ENCODE measurements at places on chromosomes 11 and 22.

DNA sequence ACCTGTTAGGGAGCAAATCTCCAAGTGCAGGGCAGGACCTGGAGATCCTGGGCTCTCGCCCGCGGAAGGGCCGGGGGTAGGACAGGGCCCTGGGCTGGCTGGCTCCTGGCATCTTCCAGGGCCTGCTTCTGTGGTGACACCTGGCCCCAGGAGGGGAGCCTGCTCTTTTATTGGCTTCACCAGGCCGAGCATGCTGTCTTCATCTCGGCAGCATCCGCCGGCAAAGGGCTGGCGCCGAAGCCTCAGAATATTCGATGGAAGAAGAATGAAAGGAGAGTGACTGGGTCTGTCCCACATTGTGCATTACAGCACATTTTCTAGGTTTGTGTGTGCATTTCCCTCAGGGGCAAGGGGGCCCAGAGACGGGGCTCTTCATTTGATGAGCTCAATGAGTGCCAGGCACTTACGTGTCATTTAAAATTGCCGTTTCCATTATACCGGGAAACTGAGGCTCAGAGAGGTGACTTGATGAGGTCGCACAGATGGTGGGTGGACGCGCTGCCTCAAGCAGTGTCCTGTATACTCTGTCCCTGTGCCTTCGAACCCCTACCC lies 70.0 kb downstream of the RBX1 start:
- peaks cover 2% of the 10 kb centered on the region for H3K27me3 ChIP-seq
- DNase-seq = peak; percentile 26
- no peaks in the 10 kb centered on the region for H3K36me3 ChIP-seq
- peaks cover 14% of the 10 kb centered on the region for H3K4me1 ChIP-seq
- peak overlapping the region; percentile 91 for H3K4me3 ChIP-seq

- no peaks in the 10 kb centered on the region for H3K36me3 ChIP-seq
- H3K4me1 ChIP-seq = no peaks in the 10 kb centered on the region
- H3K27me3 ChIP-seq = peaks cover 5% of the 10 kb centered on the region
- no peak overlapping the region for H3K27ac ChIP-seq
- DNase-seq = no peak
These were observed 68.1 kb downstream of the PDE2A start for GRCh38 chr11:72605973-72606747.

- no peak overlapping the region for H3K27ac ChIP-seq
- no peaks in the 10 kb centered on the region for H3K36me3 ChIP-seq
- no peak overlapping the region for H3K4me3 ChIP-seq
- H3K4me1 ChIP-seq = no peaks in the 10 kb centered on the region
These were observed 183.0 kb downstream of the CEP164 start for GRCh38 chr11:117510646-117511045.

GRCh38 chr11:66316849-66317251 lies at the start of gene CD248:
CD248 (minus strand) TSS chr11:66317044; CDS start chr11:66317027, 17 bp downstream.
- H3K27ac ChIP-seq = peak within 1 kb of the TSS; percentile 92
- no peaks in the 10 kb centered on the region for H3K27me3 ChIP-seq
- H3K36me3 ChIP-seq = no peaks in the 10 kb centered on the region
- peak within 1 kb of the TSS; percentile 47 for H3K4me3 ChIP-seq

- no peak for DNase-seq
- H3K27ac ChIP-seq = no peak overlapping the region
- peaks cover 7% of the 10 kb centered on the region for H3K4me1 ChIP-seq
- H3K27me3 ChIP-seq = no peaks in the 10 kb centered on the region
- H3K4me3 ChIP-seq = no peak overlapping the region
These were observed 3.6 kb upstream of the RRAS2 start for GRCh38 chr11:14362611-14363010.

GRCh38 chr11:122721201-122721963 lies 65.9 kb downstream of the UBASH3B start:
- H3K27ac ChIP-seq = no peak overlapping the region
- DNase-seq = no peak
- no peak overlapping the region for H3K4me3 ChIP-seq
- H3K36me3 ChIP-seq = no peaks in the 10 kb centered on the region
- no peaks in the 10 kb centered on the region for H3K27me3 ChIP-seq

DNA sequence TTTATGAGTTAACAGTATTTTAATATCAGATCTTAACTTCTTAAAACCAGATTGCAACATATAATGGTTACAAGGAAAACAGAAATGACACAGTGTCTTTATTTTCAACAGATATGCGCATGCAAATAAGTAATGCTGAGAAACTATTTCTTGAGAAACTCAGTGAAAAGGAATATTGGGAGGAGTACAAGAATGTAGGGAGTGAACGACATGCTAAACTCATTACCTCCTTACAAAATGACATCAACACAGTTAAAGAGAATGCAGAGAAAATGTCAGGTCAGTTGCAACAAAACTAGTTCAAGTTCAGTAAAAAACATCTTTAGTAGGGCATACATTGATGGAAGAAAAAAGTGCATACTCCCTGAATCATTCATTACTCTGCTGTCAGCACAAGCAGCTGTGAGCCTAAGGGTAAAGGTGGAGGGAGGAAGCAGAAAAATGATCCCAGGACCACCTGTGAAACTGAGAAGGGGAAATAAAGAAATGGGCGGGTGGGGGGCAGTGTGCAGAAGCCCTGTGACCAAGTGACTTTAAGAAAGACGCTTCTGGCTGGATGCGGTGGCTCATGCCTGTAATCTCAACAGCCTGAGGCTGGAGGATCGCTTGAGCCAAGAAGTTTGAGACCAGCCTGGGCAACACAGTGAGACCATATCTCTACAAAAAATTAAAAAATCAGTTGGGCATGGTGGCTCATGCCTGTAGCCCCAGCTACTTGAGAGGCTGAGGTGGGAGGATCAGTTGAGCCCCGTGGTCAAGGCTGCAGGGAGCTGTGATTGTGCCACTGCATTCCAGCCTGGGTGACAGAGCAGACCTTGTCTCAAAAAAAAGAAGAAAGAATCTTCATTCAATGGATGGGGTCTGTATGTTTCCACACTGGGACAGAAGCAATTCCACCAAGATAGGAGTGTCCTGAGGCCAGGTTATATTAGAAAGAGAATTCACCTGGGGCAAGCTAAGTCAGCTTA lies 31.2 kb downstream of the CCDC83 start:
- no peaks in the 10 kb centered on the region for H3K4me1 ChIP-seq
- H3K36me3 ChIP-seq = no peaks in the 10 kb centered on the region
- no peak overlapping the region for H3K4me3 ChIP-seq
- H3K27me3 ChIP-seq = peaks cover 9% of the 10 kb centered on the region
- DNase-seq = no peak

GRCh38 chr22:47600791-47601625 lies 838.6 kb downstream of the TBC1D22A start:
- no peak for DNase-seq
- H3K4me1 ChIP-seq = no peaks in the 10 kb centered on the region
- H3K36me3 ChIP-seq = no peaks in the 10 kb centered on the region

DNA sequence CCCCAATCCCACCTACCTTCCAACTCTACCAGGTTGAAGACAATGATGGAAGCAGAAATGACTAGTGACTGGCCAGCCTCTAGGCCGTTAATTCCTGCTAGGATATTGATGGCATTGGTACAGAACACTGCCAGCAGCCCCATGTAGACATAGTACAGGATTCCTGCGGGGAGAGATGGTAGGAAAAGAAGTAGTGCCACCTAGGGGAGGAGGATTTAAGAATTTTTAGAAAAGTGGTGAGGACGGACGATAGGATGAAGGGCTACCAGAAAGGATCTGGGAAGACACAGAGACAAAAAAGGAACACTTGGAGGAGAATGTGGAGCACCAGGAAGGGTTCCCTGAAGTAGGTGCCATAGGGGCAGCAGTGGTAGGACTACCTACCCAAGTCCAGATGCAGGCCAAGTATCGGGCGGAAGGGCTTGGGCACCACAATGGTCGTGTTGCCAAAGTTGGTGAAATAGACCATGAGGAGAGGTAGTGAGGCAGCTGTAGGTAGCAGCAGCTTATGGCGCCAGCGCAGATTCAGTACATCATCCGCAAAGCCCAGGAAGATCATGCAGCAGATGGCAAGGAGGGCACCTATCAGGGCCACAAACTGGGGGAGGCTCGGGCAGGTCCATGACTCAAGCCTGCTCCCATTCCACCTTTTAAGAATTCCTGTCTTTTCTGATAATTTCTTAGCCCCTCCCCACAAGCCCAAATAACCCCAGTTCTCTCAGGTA lies 1.2 kb downstream of the DPAGT1 start:
- H3K4me1 ChIP-seq = peaks cover 48% of the 10 kb centered on the region
- peaks cover 38% of the 10 kb centered on the region for H3K36me3 ChIP-seq
- H3K4me3 ChIP-seq = peak overlapping the region; percentile 95
- no peaks in the 10 kb centered on the region for H3K27me3 ChIP-seq
- DNase-seq = no peak

DNA sequence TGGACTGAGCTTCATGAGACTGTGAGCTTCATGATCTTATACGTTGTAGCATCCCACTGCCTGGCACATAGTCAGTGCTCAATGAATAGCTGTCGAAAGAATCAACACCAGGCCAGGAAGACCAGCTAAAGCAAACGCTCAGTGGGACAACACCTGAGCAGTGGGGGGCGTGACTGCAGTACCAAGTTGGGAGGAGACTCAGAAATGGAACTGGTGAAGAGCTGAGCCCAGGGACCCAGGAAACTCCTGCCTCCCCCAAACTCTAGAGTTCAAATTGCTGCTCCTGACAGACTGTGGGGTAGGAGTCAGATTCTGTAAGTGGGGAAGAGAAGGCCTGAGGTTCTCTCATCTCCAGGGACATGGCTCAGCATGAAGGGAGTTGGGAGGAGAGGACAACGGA lies 59.3 kb downstream of the MORC2 start:
- H3K36me3 ChIP-seq = peaks cover 7% of the 10 kb centered on the region
- H3K4me3 ChIP-seq = no peak overlapping the region
- H3K4me1 ChIP-seq = no peaks in the 10 kb centered on the region
- no peaks in the 10 kb centered on the region for H3K27me3 ChIP-seq
- DNase-seq = no peak
- no peak overlapping the region for H3K27ac ChIP-seq

- peaks cover 57% of the 10 kb centered on the region for H3K36me3 ChIP-seq
- no peak for DNase-seq
- H3K4me3 ChIP-seq = no peak overlapping the region
- no peaks in the 10 kb centered on the region for H3K27me3 ChIP-seq
- H3K4me1 ChIP-seq = peaks cover 31% of the 10 kb centered on the region
These were observed 4.9 kb downstream of the TMEM109 start for GRCh38 chr11:60918939-60919265.

- H3K4me3 ChIP-seq = no peak overlapping the region
- H3K27me3 ChIP-seq = no peaks in the 10 kb centered on the region
- DNase-seq = no peak
- H3K36me3 ChIP-seq = no peaks in the 10 kb centered on the region
- no peaks in the 10 kb centered on the region for H3K4me1 ChIP-seq
These were observed 26.2 kb downstream of the ELF5 start for GRCh38 chr11:34487430-34487829.

- peaks cover 18% of the 10 kb centered on the region for H3K27me3 ChIP-seq
- DNase-seq = no peak
- H3K27ac ChIP-seq = no peak overlapping the region
- H3K4me3 ChIP-seq = no peak overlapping the region
- no peaks in the 10 kb centered on the region for H3K36me3 ChIP-seq
These were observed 71.0 kb downstream of the TRIM29 start for GRCh38 chr11:120066738-120067437.

- no peaks in the 10 kb centered on the region for H3K27me3 ChIP-seq
- no peaks in the 10 kb centered on the region for H3K36me3 ChIP-seq
- H3K4me3 ChIP-seq = no peak overlapping the region
- no peaks in the 10 kb centered on the region for H3K4me1 ChIP-seq
- no peak overlapping the region for H3K27ac ChIP-seq
These were observed 147.4 kb upstream of the PGR start for GRCh38 chr11:101277036-101277435.

DNA sequence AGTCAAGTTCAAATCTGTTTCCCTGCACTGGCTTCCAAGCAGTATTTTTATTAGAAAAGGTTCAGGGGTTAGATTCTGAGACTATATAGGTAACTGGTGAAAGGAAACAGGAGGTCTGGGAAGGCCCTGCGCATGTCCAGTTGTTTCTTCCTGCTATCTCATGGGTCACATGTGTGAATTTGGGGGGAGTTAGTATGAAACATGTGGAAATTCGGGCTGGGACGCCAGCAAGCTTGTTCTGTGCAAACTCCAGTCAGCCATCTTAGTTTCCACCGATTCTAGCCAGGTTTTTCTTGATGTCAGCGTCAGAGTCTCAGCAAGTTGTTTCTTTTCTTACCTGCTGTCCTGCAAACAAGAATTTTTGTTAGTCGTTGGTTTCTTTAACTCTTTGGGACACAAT lies 46.8 kb downstream of the NNMT start:
- DNase-seq = no peak
- H3K4me3 ChIP-seq = no peak overlapping the region
- no peak overlapping the region for H3K27ac ChIP-seq
- peaks cover 4% of the 10 kb centered on the region for H3K27me3 ChIP-seq
- no peaks in the 10 kb centered on the region for H3K36me3 ChIP-seq

DNA sequence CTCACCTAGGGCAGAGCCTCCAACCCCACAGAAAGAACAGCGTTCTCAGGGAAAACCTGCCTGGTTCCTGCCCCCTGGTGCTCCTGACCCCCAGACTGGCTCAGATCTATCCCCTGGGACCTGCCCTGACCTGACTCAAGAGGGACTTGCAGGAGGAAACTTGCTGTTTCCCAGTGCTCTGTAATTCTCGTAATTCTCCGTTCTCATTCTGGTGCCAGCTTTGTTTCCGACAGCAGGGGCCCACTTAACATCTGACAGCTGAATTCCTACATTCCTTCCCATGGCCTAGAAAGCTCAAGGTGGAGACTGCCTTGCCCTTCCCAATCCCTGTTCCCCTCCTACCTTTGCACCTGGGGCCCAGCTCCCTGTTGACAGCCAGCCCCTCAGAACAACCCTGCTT lies 12.5 kb upstream of the CSF2RB start:
- peak overlapping the region; percentile 43 for H3K27ac ChIP-seq
- H3K4me1 ChIP-seq = peaks cover 3% of the 10 kb centered on the region
- peaks cover 29% of the 10 kb centered on the region for H3K27me3 ChIP-seq
- DNase-seq = no peak

- H3K4me3 ChIP-seq = no peak overlapping the region
- no peaks in the 10 kb centered on the region for H3K4me1 ChIP-seq
- no peaks in the 10 kb centered on the region for H3K36me3 ChIP-seq
- H3K27me3 ChIP-seq = peaks cover 5% of the 10 kb centered on the region
- H3K27ac ChIP-seq = no peak overlapping the region
These were observed 162.4 kb upstream of the LMO1 start for GRCh38 chr11:8426076-8426475.

- H3K27me3 ChIP-seq = peaks cover 3% of the 10 kb centered on the region
- H3K27ac ChIP-seq = no peak overlapping the region
- H3K36me3 ChIP-seq = no peaks in the 10 kb centered on the region
- no peaks in the 10 kb centered on the region for H3K4me1 ChIP-seq
- DNase-seq = no peak
These were observed 43.0 kb upstream of the HIPK3 start for GRCh38 chr11:33214187-33214586.
